ENCODE measurements at places on chromosomes 16 and 17. TPM values are rescaled to one million over a fixed set of nuclear protein-coding genes. Genes with fewer than 3 reads are reported as not detected.
A peak's percentile ranks its signal among the peaks of the same experiment; 100 is the strongest.

GRCh38 chr17:59278406-59278805 lies 53.0 kb upstream of the YPEL2 start:
- no peak overlapping the region for H3K27ac ChIP-seq
- H3K27me3 ChIP-seq, result no peaks in the 10 kb centered on the region
- H3K4me1 ChIP-seq, result no peaks in the 10 kb centered on the region
- no peak for DNase-seq

GRCh38 chr17:68057531-68057952 lies 22.0 kb downstream of the KPNA2 start:
- H3K4me1 ChIP-seq, result peaks cover 18% of the 10 kb centered on the region
- no peaks in the 10 kb centered on the region for H3K27me3 ChIP-seq
- H3K4me3 ChIP-seq, result no peak overlapping the region

- DNase-seq, result no peak
- H3K36me3 ChIP-seq, result peaks cover 2% of the 10 kb centered on the region
- peak overlapping the region; percentile 20 for H3K4me3 ChIP-seq
- peaks cover 42% of the 10 kb centered on the region for H3K27me3 ChIP-seq
These were observed 381 bp upstream of the HSD11B2 start for GRCh38 chr16:67430504-67430976.

DNA sequence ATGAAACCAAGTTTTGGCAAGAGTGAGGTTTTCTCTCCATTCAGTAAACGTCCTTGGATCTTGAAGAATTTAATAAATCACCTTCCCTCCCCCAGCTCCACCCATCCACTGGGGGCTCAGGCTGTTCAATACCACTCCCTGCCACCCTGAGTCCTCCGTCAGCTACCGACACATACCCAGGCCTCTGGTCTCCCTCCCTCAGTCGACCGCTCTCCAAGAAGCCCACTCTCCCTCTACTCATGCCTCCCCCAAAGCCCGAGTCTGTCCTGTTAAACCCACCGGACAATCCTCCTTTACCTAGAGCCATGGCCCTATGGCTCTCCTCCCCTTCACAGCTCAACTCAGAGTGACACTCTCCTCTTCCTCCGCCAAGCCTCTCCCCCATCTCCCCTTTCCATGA lies 19.7 kb upstream of the SLC4A1 start:
- H3K4me1 ChIP-seq, result no peaks in the 10 kb centered on the region
- H3K27ac ChIP-seq, result no peak overlapping the region
- no peak overlapping the region for H3K4me3 ChIP-seq
- DNase-seq, result no peak
- no peaks in the 10 kb centered on the region for H3K36me3 ChIP-seq
- H3K27me3 ChIP-seq, result peaks cover 19% of the 10 kb centered on the region

GRCh38 chr17:42284566-42284965 lies 3.7 kb upstream of the STAT5A start:
- H3K4me1 ChIP-seq, result peaks cover 14% of the 10 kb centered on the region
- H3K36me3 ChIP-seq, result no peaks in the 10 kb centered on the region
- H3K4me3 ChIP-seq, result no peak overlapping the region
- no peak overlapping the region for H3K27ac ChIP-seq
- H3K27me3 ChIP-seq, result no peaks in the 10 kb centered on the region

- H3K36me3 ChIP-seq, result peaks cover 74% of the 10 kb centered on the region
- H3K27me3 ChIP-seq, result no peaks in the 10 kb centered on the region
- H3K4me1 ChIP-seq, result peaks cover 2% of the 10 kb centered on the region
- DNase-seq, result no peak
- no peak overlapping the region for H3K4me3 ChIP-seq
These were observed 3.8 kb upstream of the EXOSC6 start for GRCh38 chr16:70255574-70255973.

GRCh38 chr16:69180011-69180338 lies 7.0 kb upstream of the SNTB2 start:
- peak overlapping the region; percentile 83 for H3K27ac ChIP-seq
- no peak for DNase-seq
- H3K36me3 ChIP-seq, result peaks cover 1% of the 10 kb centered on the region
- peaks cover 13% of the 10 kb centered on the region for H3K4me1 ChIP-seq

Gene CHST5
- total RNA-seq, result not detected

Gene SDK2
- total RNA-seq, result under 0.01 TPM

Gene ZPBP2
- not detected for total RNA-seq

- H3K27ac ChIP-seq, result no peak overlapping the region
- 0 out of 2 replicates have a peak, but pooled peaks cover 2% of the 10 kb centered on the region for H3K27me3 ChIP-seq
- no peaks in the 10 kb centered on the region for H3K36me3 ChIP-seq
- no peak for DNase-seq
- H3K4me1 ChIP-seq, result no peaks in the 10 kb centered on the region
These were observed 14.7 kb upstream of the CDH1 start for GRCh38 chr16:68722119-68723024.

DNA sequence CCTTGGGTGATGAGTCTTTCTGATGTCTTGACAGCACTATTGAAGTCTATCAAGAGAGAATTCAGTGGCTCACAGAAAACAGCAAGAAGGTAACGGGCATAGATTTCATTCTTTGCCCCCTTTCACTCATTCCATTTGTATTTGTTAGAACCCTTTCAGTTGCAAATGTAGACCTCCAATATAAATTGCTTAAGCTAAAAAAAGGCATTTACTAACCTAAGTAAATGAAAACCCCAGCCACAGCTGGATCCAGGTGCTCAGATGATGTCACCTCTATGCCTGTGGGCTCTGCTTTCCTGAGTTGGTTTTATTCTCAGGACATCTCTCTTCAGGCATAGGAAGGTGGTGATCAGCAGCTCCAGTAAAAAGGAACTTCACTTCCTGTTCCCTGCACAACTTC lies 11.1 kb downstream of the VWA3A start:
- H3K36me3 ChIP-seq, result no peaks in the 10 kb centered on the region
- DNase-seq, result no peak
- no peak overlapping the region for H3K4me3 ChIP-seq
- peaks cover 15% of the 10 kb centered on the region for H3K27me3 ChIP-seq

- H3K36me3 ChIP-seq, result peaks cover 39% of the 10 kb centered on the region
- H3K4me3 ChIP-seq, result no peak overlapping the region
- no peak overlapping the region for H3K27ac ChIP-seq
- H3K4me1 ChIP-seq, result no peaks in the 10 kb centered on the region
These were observed 47.3 kb downstream of the TTC19 start for GRCh38 chr17:16046966-16047365.

- peak overlapping the region; percentile 42 for H3K27ac ChIP-seq
- H3K36me3 ChIP-seq, result no peaks in the 10 kb centered on the region
- DNase-seq, result peak; percentile 18
- H3K4me1 ChIP-seq, result peaks cover 23% of the 10 kb centered on the region
These were observed 832 bp downstream of the ETV4 start for GRCh38 chr17:43545383-43545632.

Gene CFDP1
- 15.6 TPM for total RNA-seq

Gene SEPTIN1
- total RNA-seq, result not detected

GRCh38 chr17:81500047-81500446 lies 12.6 kb downstream of the ACTG1 start:
- no peak for DNase-seq
- no peak overlapping the region for H3K27ac ChIP-seq
- H3K4me1 ChIP-seq, result peaks cover 8% of the 10 kb centered on the region

Gene DBF4B
- 3.6 TPM for total RNA-seq

Gene KCNJ18
- not detected for total RNA-seq

GRCh38 chr16:69338557-69339288 lies 641 bp downstream of the COG8 start:
- peaks cover 4% of the 10 kb centered on the region for H3K4me1 ChIP-seq
- no peaks in the 10 kb centered on the region for H3K27me3 ChIP-seq
- H3K4me3 ChIP-seq, result peak overlapping the region; percentile 69
- no peak for DNase-seq
- peak overlapping the region; percentile 68 for H3K27ac ChIP-seq

GRCh38 chr17:4049546-4049945 lies 85.3 kb upstream of the ATP2A3 start:
- no peak overlapping the region for H3K4me3 ChIP-seq
- DNase-seq, result no peak
- H3K36me3 ChIP-seq, result peaks cover 53% of the 10 kb centered on the region

DNA sequence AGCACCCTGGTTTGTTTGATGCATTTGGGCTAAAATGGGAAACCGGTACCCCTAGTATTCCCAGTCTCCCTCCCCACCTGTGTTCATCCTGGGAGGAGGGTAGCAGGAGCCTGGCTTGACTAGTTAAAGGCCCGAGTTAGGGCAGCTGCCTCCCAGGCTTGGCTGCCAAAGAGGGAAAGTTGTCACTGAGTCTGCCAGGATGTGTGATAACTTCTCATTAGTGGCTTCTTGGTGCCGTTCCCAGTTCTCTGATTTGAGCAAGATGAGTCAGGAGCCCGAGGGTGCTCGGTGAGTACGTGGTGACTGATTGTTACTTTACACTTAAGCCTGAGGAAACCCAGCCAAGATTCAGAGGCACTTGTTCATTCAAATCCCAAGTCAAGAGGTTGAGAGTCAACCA lies 2.5 kb downstream of the KRT32 start:
- no peak overlapping the region for H3K27ac ChIP-seq
- peaks cover 25% of the 10 kb centered on the region for H3K27me3 ChIP-seq
- peak; percentile 91 for DNase-seq
- H3K4me1 ChIP-seq, result peaks cover 8% of the 10 kb centered on the region
- H3K36me3 ChIP-seq, result no peaks in the 10 kb centered on the region

Gene LITAFD
- total RNA-seq, result not detected

GRCh38 chr17:42797067-42798007 lies 1.2 kb downstream of the COA3 start:
- no peak for DNase-seq
- peak overlapping the region; percentile 64 for H3K4me3 ChIP-seq
- H3K27me3 ChIP-seq, result no peaks in the 10 kb centered on the region
- H3K36me3 ChIP-seq, result peaks cover 4% of the 10 kb centered on the region
- peaks cover 7% of the 10 kb centered on the region for H3K4me1 ChIP-seq

GRCh38 chr16:66298006-66298405 lies 68.5 kb upstream of the CDH5 start:
- no peaks in the 10 kb centered on the region for H3K4me1 ChIP-seq
- no peak overlapping the region for H3K4me3 ChIP-seq
- no peak overlapping the region for H3K27ac ChIP-seq
- H3K36me3 ChIP-seq, result no peaks in the 10 kb centered on the region
- peaks cover 67% of the 10 kb centered on the region for H3K27me3 ChIP-seq

Gene GRB7
- 0.18 TPM for total RNA-seq

DNA sequence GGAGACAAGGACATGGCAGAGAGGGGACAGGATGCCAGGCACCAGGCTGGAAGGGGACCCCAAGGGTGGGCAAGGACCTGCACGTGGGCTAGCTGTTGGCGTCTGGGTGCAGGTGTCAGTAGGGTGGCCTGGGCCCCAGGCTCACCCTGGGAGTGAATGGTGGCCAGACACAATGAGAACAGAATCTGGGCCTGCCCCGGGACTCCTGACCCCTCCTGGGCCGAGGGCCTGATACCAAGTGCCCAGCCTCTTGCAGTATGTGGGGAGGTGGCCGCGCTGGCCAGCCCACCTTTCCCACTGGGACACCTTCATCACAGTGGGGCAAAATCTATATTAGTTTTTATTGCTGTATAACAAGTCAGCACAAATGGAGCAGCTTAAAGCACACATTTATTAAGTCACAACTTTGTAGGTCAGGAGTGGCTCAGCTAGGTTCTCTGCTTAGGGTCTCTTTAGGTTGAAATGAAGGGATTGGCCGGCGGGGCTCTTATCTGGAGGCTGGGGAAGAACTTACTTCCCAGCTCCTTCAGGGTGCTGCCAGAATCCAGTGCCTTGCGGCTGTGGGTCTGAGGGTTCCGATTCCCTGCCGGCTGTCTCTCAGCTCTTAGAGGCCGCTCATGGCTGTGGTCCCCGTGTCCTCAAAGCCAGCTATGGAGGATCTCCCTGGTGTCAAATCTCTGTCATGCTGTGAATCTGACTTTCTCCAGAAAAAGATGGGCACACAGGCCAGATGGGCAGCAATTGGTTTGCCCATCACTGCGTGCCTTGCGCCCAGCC lies 3.6 kb downstream of the PRSS33 start:
- H3K4me3 ChIP-seq, result no peak overlapping the region
- no peak overlapping the region for H3K27ac ChIP-seq
- H3K4me1 ChIP-seq, result no peaks in the 10 kb centered on the region
- no peak for DNase-seq
- peaks cover 48% of the 10 kb centered on the region for H3K27me3 ChIP-seq

DNA sequence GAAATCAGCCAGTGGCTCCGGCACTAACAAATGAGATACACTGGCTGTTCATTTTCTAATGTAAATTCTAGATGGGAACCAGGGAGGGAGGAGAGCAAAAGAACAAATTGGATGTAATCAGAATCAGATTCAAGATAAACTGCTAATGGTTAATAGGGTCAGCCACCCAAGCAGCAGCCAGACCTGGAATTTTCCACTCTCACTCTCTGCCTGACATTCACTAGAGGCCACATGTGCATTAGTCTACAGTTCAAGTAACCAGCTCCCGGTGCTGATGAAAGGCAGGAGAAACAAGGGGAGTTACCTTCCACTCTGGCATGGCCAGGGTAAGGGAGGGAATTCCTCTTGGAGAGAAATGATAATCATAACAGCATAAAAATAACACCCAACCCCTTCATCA lies 597.7 kb downstream of the TOX3 start:
- H3K36me3 ChIP-seq, result no peaks in the 10 kb centered on the region
- H3K27me3 ChIP-seq, result no peaks in the 10 kb centered on the region
- DNase-seq, result no peak
- H3K27ac ChIP-seq, result no peak overlapping the region
- no peak overlapping the region for H3K4me3 ChIP-seq
- H3K4me1 ChIP-seq, result peaks cover 4% of the 10 kb centered on the region

Gene KRTAP4-6
- not detected for total RNA-seq

- peak overlapping the region; percentile 23 for H3K27ac ChIP-seq
- 0 out of 2 replicates have a peak, but pooled peaks cover 2% of the 10 kb centered on the region for H3K27me3 ChIP-seq
- peak; percentile 71 for DNase-seq
These were observed 2.2 kb downstream of the JUP start for GRCh38 chr17:41784207-41784744.

DNA sequence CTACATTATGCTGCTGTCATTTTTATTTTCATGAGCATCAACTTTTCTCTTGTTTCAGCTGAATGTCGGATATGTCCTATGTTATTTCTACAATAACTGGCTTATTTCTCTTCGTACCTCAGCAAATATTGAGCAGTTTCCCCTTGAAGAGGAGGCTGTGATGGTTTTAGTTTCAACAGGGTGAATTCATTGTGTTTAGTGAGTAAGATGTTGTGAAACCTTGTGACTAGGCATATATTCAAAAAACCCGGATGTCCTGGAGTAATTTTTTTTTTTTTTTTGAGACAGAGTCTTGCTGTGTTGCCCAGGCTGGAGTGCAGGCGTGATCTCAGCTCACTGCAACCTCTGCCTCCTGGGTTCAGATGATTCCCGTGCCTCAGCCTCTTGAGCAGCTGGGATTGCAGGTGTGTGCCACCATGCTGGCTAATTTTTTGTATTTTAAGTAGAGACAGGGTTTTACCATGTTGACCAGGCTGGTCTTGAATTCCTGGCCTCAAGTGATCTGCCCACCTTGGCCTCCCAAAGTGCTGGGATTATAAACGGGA lies 11.1 kb downstream of the CPD start:
- H3K27ac ChIP-seq, result no peak overlapping the region
- peaks cover 15% of the 10 kb centered on the region for H3K36me3 ChIP-seq
- no peak overlapping the region for H3K4me3 ChIP-seq
- no peaks in the 10 kb centered on the region for H3K27me3 ChIP-seq

- no peak within 1 kb of the TSS for H3K27ac ChIP-seq
- H3K4me3 ChIP-seq, result no peak within 1 kb of the TSS
- H3K36me3 ChIP-seq, result no peaks in the 10 kb centered on the region
These were observed at the start of gene CHST4 for GRCh38 chr16:71526111-71526631. TSS of gene CHST4 (plus strand) at chr16:71526426. CDS start at chr16:71536678, 10,252 bp downstream.

Measured in IMR-90 (cell line).